Thyroid gland (tissue), 4 donors: ENCODE measurements at places on chromosomes 6 and 20. TPM values are rescaled to one million over a fixed set of nuclear protein-coding genes. Genes with fewer than 3 reads are reported as not detected.
A peak's percentile ranks its signal among the peaks of the same experiment; 100 is the strongest.

- H3K4me1 ChIP-seq = peaks cover 13% of the 10 kb centered on the region
- H3K36me3 ChIP-seq = no peaks in the 10 kb centered on the region
- no peak overlapping the region for H3K27ac ChIP-seq
- no peak for DNase-seq
- no peaks in the 10 kb centered on the region for H3K27me3 ChIP-seq
- H3K4me3 ChIP-seq = no peak overlapping the region
Measured at GRCh38 chr6:81900616-81901015, 148.1 kb upstream of the TENT5A start.

DNA sequence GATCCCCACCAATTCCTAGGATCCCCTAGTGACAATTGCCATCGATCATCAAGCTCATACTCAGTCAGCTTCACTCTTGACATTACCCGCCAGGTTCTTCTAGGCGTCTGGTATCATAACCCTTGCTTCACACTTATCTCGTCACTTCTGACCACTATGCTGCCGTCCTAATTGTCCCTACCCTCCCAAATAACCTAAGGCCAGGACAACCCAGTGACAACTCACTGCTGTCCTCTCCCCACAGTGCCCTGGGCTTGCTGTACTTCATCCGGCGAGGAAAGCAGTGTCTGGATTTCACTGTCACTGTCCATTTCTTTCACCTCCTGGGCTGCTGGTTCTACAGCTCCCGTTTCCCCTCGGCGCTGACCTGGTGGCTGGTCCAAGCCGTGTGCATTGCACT lies 3.7 kb downstream of the SYS1 start:
- H3K4me3 ChIP-seq = no peak overlapping the region
- peaks cover 13% of the 10 kb centered on the region for H3K4me1 ChIP-seq
- no peak for DNase-seq
- peaks cover 27% of the 10 kb centered on the region for H3K36me3 ChIP-seq

- no peak overlapping the region for H3K27ac ChIP-seq
- H3K36me3 ChIP-seq = no peaks in the 10 kb centered on the region
- no peak for DNase-seq
- H3K4me3 ChIP-seq = no peak overlapping the region
- H3K27me3 ChIP-seq = no peaks in the 10 kb centered on the region
Measured at GRCh38 chr6:138222901-138223546, 4.7 kb upstream of the PBOV1 start.

DNA sequence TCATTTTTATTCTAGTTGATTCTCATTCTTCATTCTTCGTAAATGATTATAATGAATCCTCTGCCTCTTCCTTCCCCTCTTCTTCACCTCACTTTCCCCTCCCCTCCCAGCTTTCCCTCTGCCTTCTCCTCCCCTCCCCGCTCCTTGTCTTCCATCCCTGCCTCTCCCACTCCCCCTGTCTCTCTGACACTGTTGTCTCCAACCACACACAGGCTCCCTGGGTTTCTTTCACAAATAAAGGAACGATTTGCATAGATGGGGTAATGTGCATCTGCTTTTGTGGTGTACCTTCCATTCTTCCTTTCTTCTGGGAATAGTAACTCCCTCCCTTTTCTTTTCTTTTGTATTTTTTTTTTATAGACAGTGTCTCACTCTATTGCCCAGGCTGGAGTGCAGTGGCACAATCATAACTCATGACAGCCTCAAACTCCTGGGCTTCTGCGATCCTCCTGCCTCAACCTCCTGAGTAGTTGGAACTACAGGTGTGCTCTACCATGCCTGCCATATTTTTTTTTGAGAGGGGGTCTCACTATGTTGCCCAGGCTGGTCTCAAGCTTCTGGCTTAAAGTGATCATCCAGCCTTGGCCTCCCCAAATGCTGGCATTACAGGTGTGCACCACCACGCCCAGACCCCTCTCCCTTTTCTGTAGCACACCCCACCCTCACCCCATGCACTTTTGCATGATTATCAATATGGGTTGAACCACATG lies 318.6 kb downstream of the PRKN start:
- no peak overlapping the region for H3K27ac ChIP-seq
- no peaks in the 10 kb centered on the region for H3K36me3 ChIP-seq
- no peaks in the 10 kb centered on the region for H3K4me1 ChIP-seq

DNA sequence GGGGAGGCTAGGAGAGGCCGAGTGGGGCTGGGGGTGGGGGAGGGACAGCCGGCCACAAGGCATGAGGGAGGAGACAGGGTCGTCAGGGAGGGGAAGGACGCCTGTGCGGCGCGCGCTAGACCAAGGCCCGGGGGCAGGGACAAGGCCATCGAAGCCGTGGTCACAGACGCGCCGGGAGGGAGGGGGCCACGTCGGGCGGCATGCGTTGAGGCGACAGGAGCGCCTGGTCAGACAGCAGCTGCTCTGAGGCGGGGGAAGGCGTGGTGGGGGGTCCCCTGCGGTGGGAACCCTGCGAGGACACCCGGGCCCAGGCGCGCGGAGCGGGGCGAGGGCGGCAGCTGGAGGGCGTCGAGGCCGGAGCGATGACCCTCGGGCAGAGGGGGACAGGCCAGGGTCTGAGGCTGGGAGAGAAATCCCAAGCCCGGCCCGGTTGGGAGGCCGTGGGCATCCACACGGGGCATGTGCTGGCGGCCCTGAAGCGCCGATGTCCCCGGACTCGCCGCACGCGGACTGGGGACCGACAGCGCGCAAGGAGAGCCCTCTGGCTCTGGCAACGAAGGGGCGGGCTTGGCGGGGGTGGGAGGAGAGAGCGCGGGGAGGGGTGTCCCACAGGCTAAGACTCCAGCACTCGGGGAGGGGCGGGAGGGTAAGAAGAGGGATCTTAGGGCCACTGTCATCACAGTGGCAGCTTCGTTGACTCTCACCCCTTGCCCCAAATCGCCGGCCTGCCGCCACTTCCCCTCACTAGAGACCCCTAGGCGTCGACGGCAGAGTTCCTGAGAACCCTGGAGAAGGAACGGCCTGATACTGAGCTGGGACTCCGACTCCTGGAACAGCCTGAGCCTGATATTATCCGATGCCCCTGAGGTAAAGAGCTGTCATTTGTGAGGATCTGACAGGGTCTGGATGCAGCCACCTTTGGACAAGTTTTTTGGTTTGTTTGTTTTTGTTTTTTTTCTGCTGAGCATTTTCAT lies 5.0 kb downstream of the TMEM239 start:
- H3K4me3 ChIP-seq = no peak overlapping the region
- DNase-seq = no peak
- H3K4me1 ChIP-seq = no peaks in the 10 kb centered on the region
- no peaks in the 10 kb centered on the region for H3K36me3 ChIP-seq

DNA sequence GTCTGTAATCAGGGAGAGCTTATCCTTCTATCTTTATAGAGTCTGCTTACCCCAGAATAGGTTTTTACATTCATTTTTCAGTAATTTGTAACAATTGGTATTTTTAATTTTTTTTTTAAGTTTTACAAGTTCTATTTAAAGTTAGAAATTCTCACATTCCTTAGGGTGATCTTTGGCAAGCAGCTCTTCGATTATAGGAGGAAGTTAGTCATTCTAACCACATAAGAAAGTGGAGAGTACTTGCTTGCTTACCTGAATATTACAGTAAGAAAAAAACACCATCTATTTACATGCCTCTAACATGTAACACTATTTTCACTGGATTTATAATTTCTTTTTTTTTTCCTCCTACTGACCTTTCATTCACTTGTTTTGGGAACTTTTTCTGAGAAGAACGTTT lies 6.7 kb downstream of the TSHZ2 start:
- no peaks in the 10 kb centered on the region for H3K4me1 ChIP-seq
- no peaks in the 10 kb centered on the region for H3K36me3 ChIP-seq
- H3K27ac ChIP-seq = no peak overlapping the region
- H3K4me3 ChIP-seq = no peak overlapping the region
- H3K27me3 ChIP-seq = no peaks in the 10 kb centered on the region

DNA sequence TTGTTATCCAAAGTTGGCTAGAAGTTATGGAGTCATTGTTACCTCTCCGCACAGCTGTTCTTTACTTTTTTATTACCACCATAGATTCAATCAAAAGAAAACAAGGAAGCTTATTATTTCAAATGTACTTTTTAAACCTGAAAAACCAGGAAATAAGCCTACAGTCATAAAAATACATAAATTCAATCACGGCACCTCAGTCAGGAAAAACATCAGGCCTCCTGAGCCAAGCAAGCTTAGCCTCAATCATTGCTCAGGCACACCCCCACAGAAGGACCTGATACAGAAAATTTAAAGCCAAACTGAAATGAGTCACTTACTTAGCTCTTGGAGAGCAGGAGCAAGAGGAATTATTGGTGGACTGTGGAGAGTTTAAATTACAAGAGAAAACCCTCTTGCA lies 44.3 kb downstream of the MARCKS start:
- H3K27ac ChIP-seq = no peak overlapping the region
- no peaks in the 10 kb centered on the region for H3K36me3 ChIP-seq
- no peak overlapping the region for H3K4me3 ChIP-seq
- H3K4me1 ChIP-seq = peaks cover 8% of the 10 kb centered on the region
- DNase-seq = no peak
- H3K27me3 ChIP-seq = no peaks in the 10 kb centered on the region

Gene PPIL6
- total RNA-seq = 20.1 TPM

Gene LPA
- 0.45 TPM for total RNA-seq

DNA sequence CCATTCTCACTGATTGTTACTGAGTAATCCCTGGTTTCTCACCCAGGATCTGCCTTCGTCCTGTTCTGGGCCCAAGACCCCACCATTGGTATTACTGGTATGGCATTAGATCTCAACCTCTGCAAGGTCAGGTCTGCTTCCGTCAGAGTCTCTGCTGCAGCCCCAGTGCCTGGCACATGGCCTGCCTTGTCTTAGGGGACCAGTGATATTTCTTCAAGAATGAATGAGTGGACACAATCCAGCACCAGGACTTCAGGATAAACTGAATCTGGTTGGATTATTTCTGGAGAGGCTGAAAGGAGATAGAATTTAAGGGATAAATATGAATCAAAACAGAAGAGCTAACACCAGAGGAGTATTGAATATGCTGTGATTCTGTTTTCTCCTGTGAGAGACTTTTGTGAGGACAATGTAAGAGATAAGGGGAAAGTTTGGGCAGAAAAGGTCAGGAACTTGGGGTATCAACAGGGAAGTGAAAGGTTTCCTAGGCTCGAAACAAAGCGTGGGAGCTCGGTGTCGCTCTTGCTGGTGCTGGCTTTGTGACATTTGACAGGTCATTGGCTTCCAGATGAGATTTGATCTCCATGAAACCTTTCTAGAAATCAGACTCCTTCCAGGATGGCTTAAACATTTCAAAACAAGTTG lies 53.9 kb downstream of the OSTM1 start:
- no peak overlapping the region for H3K4me3 ChIP-seq
- H3K4me1 ChIP-seq = no peaks in the 10 kb centered on the region
- H3K27me3 ChIP-seq = no peaks in the 10 kb centered on the region
- no peak overlapping the region for H3K27ac ChIP-seq

GRCh38 chr6:111846492-111847409 lies 26.5 kb downstream of the FYN start:
- peaks cover 54% of the 10 kb centered on the region for H3K4me1 ChIP-seq
- no peak overlapping the region for H3K4me3 ChIP-seq
- no peaks in the 10 kb centered on the region for H3K27me3 ChIP-seq

DNA sequence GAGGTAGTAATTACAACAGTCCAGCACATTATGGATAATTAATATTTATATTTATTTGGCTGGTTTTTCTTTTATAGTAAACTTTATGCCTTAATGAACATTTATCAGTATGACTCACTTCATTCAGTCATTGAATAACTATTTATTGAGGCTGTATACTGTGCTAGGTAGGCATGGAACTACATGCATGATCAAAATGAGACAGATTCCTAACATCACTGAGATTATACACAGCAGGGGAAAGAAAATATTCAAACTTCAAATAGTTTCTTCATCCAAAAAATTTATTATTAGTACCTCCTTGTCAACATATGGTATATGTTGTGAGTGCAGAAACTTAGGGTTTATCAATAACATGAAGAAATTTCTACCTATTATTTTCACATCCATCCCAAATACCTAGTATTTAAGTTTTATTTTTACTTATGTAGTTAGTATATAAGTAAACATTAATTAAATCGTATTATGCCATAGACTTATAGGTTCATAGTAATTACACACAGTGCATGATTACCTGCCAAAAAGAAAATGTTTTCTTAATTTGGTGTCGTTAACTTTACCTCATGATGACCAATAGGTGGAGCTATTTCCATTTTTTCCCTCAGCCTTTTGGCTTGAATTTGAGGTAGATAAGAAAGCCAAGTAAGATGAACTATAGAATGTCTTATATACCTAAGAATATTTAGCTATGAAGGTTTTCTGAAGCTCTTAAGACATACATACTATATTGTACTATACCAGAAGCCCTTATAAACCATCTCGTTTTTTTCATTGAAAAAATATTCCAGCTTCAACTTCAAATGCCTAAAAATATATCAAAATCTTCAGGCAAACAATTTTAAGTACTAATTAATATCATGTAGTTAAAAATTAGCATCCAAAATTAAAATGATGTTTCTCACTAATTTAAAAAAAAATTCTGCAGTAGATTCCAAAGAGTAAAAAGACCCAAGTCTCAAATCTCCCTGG lies 12.5 kb upstream of the TMEM30A start:
- H3K27ac ChIP-seq = no peak overlapping the region
- no peaks in the 10 kb centered on the region for H3K36me3 ChIP-seq
- H3K27me3 ChIP-seq = no peaks in the 10 kb centered on the region
- H3K4me1 ChIP-seq = no peaks in the 10 kb centered on the region

DNA sequence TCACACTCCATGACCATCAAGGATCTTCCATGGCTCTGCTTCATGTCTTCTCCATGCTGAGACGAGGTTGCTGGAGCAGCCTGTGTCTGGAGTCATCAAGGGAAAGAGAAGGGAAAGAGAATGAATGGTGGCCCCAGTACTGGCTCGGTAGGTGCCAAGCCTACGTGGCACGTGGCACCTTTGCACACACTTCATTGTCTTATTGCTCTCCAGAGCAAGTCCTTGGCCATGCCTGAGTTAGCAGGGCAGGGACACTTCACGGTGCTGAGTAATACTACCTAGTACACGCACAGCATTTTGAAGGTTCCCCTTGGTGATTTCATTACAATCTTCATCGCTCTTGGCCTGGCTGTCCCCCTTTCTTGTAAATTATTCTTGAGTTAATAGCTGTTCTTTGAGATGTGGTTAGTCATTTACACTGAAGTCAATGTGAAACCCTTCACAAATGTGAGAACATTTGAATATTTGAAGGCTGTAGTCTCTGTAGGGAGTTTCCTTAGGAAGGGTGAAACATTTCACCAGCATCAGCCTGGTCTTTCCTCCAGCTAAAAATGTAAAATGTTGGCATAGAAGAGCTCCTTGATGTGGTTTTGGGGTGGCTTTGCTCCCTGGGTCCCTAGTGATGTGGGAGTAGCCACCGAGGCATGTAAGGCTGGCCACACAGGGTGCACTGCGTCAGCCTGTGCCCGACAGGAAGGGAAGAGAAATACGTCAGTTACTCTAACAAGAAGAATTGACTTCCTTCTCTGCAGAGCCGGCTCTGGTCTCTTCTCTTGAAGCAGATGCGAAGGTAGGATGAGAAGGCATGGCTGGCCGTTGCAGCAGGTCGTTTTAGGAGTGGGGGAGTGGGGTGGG lies at the start of gene SYTL3:
Gene SYTL3 (plus strand): TSS at position 766 of the 855 bp plus-strand sequence. CDS start 13,215 bp downstream, outside the sequence.
- H3K4me3 ChIP-seq = no peak within 1 kb of the TSS
- peak within 1 kb of the TSS; percentile 46 for H3K27ac ChIP-seq
- peak; percentile 91 for DNase-seq
- no peaks in the 10 kb centered on the region for H3K27me3 ChIP-seq
- H3K4me1 ChIP-seq = peaks cover 12% of the 10 kb centered on the region

Gene MMP24OS
- total RNA-seq = 40.3 TPM
